ENCODE measurements at places on chromosomes 16 and 17.

DNA sequence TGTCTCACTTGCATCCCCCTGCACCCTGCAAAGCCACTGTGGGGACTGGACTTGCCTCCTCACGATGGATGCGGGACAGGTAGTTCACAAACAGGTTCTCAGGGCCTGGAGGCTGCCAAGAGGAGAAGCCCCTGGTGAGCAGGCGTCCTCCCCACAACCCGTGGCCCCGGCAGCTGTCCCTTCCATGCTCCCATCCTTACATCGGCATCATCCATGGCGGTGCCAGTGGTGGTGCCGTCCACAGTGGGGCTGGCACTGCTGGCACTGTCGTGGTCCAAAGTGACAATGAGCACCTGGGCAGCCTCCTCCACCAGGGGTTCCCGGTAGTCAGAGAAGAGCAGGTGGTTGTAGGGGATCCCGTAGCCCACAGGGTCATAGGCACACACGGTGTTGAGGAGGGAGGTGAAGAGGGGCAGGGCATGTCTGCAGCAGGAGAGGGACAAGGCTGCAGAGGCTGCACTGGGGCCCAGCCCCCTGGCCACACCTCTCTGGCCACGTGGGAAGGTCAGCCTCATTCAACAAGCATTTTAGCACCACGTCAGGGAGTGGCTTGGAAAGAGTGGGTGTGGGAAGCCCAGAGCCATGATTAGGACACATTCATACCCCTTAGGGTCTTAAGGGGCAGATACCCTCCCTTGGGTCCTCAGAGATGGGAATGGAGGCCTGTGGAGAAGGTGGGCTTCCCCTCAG, 12.6 kb downstream of the HID1 start:
- no peak for DNase-seq
- H3K27me3 ChIP-seq: no peaks in the 10 kb centered on the region
- no peaks in the 10 kb centered on the region for H3K36me3 ChIP-seq
- H3K27ac ChIP-seq: no peak overlapping the region
- H3K4me3 ChIP-seq: no peak overlapping the region
- no peaks in the 10 kb centered on the region for H3K4me1 ChIP-seq

- H3K4me1 ChIP-seq: no peaks in the 10 kb centered on the region
- no peaks in the 10 kb centered on the region for H3K27me3 ChIP-seq
- H3K36me3 ChIP-seq: no peaks in the 10 kb centered on the region
- no peak for DNase-seq
- H3K27ac ChIP-seq: no peak overlapping the region
These were observed 183.0 kb downstream of the RAB11FIP4 start for GRCh38 chr17:31574458-31574857.

GRCh38 chr16:66326991-66327513, 39.4 kb upstream of the CDH5 start:
- H3K27me3 ChIP-seq: no peaks in the 10 kb centered on the region
- no peaks in the 10 kb centered on the region for H3K36me3 ChIP-seq
- H3K4me1 ChIP-seq: no peaks in the 10 kb centered on the region
- no peak overlapping the region for H3K27ac ChIP-seq

GRCh38 chr17:7296189-7296861, 1.9 kb upstream of the YBX2 start:
- peaks cover 12% of the 10 kb centered on the region for H3K4me1 ChIP-seq
- peak; percentile 62 for DNase-seq
- H3K27me3 ChIP-seq: no peaks in the 10 kb centered on the region
- no peak overlapping the region for H3K27ac ChIP-seq
- H3K4me3 ChIP-seq: no peak overlapping the region

GRCh38 chr16:67463059-67463458, 17.9 kb downstream of the ATP6V0D1 start:
- H3K4me1 ChIP-seq: no peaks in the 10 kb centered on the region
- no peak overlapping the region for H3K4me3 ChIP-seq
- no peaks in the 10 kb centered on the region for H3K27me3 ChIP-seq

DNA sequence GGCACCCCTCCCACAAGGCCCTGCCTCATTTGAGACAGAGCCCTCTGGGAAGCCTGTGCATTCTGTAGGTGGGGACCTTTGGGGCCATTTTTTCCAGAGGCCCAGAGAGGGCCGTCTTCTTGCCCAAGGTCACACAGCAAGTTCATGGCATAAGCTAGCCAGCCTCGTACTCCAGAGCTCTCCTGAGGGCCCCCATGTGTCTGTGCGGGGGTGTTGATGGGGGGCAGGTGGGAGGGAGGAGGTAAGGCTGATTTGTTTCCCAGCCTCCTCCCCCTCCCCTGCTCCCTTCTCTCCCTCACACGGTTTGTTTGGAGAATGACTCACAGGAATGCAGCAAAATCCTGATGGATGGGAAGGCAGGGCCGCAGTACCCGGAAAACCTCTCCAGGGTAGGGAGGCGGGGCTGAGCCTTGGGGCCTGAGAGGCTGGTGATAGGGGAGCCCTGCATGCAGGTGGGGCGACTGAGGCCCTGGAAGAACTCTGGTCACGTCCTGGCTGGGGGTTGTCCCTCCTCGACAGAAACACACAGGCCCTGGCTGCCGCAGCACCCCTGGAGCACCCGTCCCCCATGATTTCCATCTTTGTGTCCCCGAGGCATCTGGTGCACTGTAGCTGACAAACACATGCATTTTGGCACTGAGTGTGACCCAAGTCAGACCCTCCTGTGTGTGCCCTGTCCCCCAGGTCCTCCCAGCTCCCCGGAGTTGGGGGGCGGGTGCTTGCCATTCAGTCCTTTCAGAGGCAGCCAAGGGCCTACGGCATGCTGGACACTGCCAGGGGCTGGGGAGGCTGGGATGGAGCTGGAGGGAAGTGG, 29.7 kb downstream of the RAI1 start:
- no peaks in the 10 kb centered on the region for H3K27me3 ChIP-seq
- no peak overlapping the region for H3K4me3 ChIP-seq
- no peaks in the 10 kb centered on the region for H3K4me1 ChIP-seq

- no peaks in the 10 kb centered on the region for H3K36me3 ChIP-seq
- no peak overlapping the region for H3K4me3 ChIP-seq
- no peak overlapping the region for H3K27ac ChIP-seq
- H3K27me3 ChIP-seq: no peaks in the 10 kb centered on the region
- H3K4me1 ChIP-seq: no peaks in the 10 kb centered on the region
These were observed 43.4 kb downstream of the ATP2C2 start for GRCh38 chr16:84411768-84412167.

DNA sequence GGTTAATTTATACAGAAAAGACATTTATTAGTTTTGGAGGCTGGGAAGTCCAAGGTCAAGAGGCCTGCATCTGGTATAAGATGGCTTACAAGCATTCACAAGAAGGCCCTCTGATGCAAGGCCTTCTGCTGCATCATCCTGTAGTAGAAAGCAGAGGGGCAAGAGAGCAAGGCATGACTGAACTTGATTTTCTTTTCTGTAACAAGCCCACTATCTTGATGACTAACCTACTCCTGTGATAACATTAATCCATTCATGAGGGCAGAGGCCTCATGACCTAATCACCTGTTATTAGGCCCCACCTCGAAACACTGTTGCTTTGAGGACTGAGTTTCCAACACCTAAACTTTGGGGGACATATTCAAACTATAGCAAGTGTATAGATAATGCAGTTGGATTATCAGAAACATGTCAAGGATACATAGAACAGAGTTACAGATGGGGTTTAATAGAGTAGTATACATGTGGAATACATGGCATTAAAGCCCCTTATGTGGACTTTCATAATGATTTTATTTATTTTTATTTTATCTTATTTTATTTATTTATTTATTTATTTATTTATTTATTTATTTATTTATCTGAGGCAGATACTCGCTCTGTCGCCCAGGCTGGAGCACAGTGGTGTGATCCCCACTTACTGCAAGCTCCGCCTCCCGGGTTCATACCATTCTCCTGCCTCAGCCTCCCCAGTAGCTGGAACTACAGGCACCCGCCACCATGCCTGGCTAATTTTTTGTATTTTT, 88.2 kb downstream of the CHD9 start:
- H3K27ac ChIP-seq: no peak overlapping the region
- H3K4me1 ChIP-seq: no peaks in the 10 kb centered on the region
- no peaks in the 10 kb centered on the region for H3K36me3 ChIP-seq
- H3K27me3 ChIP-seq: no peaks in the 10 kb centered on the region
- DNase-seq: no peak
- no peak overlapping the region for H3K4me3 ChIP-seq

DNA sequence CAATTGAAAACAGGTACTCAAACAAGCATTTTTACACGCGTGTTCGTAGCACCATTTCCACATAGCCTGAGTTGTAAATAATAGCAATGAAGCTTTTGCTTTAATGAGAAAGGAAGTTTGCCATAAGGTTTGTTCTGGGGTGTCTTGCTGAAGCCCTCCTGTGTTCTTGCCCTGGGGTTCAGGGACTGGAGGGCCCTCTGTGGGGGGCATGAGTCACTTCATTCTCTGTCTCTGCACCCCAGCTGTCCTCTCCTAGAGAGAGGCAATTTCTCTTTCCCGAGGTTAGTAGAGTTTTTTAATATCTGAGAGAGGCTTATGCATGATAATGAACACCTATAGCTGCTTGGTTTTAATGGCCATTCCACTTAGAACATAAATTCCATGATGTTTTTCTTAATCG, 9.6 kb downstream of the AFMID start:
- no peak overlapping the region for H3K27ac ChIP-seq
- no peak for DNase-seq
- no peak overlapping the region for H3K4me3 ChIP-seq
- H3K27me3 ChIP-seq: no peaks in the 10 kb centered on the region
- no peaks in the 10 kb centered on the region for H3K36me3 ChIP-seq
- H3K4me1 ChIP-seq: no peaks in the 10 kb centered on the region

DNA sequence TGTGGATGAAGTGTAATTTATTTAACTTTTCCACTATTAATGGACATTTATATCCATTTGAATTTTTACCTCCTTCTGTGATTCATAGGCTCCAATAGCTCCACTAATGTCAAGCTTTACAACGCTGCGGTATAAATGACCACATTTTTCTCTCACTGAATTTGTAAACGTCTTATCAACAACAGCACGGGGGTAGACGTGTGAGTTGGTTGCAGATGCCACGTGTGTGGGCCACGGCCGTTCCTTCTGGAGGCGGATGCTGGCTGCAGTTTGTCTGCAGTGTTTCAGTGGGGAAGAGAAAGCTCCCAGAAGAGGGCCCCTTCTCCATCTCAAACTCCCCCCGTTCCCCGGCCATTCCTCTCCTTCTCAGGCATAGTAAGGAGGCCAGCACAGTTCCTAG, 68.2 kb upstream of the XYLT1 start:
- no peaks in the 10 kb centered on the region for H3K36me3 ChIP-seq
- no peak for DNase-seq
- no peak overlapping the region for H3K27ac ChIP-seq
- no peak overlapping the region for H3K4me3 ChIP-seq

GRCh38 chr17:10161386-10161785, 37.0 kb downstream of the GAS7 start:
- H3K27ac ChIP-seq: no peak overlapping the region
- no peaks in the 10 kb centered on the region for H3K27me3 ChIP-seq
- DNase-seq: no peak
- H3K4me1 ChIP-seq: peaks cover 13% of the 10 kb centered on the region
- H3K4me3 ChIP-seq: no peak overlapping the region

DNA sequence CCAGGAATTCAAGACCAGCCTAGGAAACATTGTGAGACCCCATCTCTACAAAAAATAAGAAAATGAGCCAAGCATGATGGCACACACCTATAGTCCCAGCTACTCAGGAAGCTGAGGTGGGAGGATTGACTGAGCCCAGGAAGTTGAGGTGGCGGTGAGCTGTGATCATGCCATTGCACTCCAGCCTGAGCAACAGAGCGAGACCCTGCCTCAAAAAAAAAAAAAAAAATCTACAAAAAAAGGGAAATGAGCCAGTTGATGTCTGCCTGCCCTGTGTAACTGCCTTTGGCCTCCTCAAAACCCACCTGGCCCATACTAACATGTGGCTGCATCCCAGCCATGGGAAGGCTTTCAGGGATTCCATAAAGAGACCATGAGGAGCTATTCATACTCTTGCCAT, 4.5 kb downstream of the RANBP10 start:
- H3K4me3 ChIP-seq: no peak overlapping the region
- H3K27me3 ChIP-seq: no peaks in the 10 kb centered on the region
- peak overlapping the region; percentile 6 for H3K27ac ChIP-seq
- no peak for DNase-seq
- peaks cover 33% of the 10 kb centered on the region for H3K4me1 ChIP-seq

DNA sequence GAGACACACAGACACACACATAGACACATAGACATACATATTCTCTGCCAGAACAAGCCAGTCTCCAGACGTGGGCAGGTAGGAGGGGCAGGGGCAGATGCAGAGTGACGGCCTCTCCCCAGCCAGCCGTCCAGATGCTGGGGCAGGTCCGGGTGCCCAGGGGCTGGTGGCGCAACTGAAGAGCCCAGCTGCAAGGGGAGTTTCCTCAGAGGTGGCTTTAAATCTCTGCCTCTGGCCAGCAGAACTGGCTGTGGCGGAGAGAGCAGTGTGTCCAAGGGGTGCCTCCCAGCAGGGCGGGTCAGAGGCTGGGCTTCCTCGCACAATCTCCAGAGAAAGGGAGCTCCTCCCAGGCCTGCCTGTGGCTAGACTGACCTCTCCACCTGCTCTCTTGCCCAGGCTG, 9.4 kb upstream of the GCGR start:
- no peak for DNase-seq
- no peak overlapping the region for H3K4me3 ChIP-seq
- no peaks in the 10 kb centered on the region for H3K36me3 ChIP-seq
- no peaks in the 10 kb centered on the region for H3K4me1 ChIP-seq
- H3K27ac ChIP-seq: no peak overlapping the region

- H3K36me3 ChIP-seq: no peaks in the 10 kb centered on the region
- H3K27ac ChIP-seq: no peak overlapping the region
- H3K27me3 ChIP-seq: peaks cover 2% of the 10 kb centered on the region
- no peaks in the 10 kb centered on the region for H3K4me1 ChIP-seq
- no peak overlapping the region for H3K4me3 ChIP-seq
These were observed 386.6 kb downstream of the NPIPA8 start for GRCh38 chr16:17949982-17950250.

DNA sequence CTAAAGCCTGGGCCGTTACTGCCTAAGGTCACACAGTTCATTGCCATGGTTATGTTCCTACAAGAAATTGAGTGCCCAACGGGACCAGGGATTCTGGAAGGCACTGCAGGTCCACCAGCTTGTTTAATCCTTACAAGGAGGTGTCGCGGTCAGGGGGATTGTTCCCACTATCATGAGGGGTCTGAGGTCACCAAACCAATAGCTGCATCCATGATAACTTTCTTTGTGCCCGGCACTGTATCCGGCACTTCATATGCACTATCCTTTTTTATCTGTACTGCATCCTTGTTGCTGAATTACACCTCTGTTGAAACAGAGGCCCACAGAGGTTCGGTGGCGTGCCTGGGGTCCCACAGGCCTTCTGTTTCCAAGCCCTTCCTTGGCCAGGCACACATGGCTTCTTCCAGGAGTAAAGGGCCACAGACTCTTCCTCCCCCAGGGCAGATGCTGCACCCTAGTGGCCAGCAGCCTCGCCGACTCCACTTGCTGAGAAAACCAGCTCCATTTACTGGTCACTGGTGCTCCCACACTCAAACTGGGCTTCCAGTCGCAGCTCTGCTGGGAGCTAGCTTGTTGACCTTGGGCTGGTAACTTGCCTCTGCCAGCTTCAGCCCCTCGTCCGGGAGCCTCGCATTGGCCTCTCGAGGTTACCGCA, 82.0 kb upstream of the PLCG2 start:
- no peak overlapping the region for H3K4me3 ChIP-seq
- peaks cover 5% of the 10 kb centered on the region for H3K36me3 ChIP-seq
- no peak overlapping the region for H3K27ac ChIP-seq
- H3K4me1 ChIP-seq: no peaks in the 10 kb centered on the region

Measured in naive thymus-derived CD4-positive, alpha-beta T cell (primary cell).